ENCODE measurements at places on chromosomes 5 and 9. TPM values are rescaled to one million over a fixed set of nuclear protein-coding genes. Genes with fewer than 3 reads are reported as not detected.

The ICE1 gene
- 29.5 TPM for total RNA-seq

The HAVCR1 gene
- 2.0 TPM for total RNA-seq

The TERT gene
- total RNA-seq: 3.4 TPM

The CCL27 gene
- total RNA-seq: not detected

The CTXN3 gene
- not detected for total RNA-seq

The RLN1 gene
- 2.6 TPM for total RNA-seq

The PCDHA7 gene
- total RNA-seq: not detected

The FYB1 gene
- 480 TPM for total RNA-seq

The HTR4 gene
- not detected for total RNA-seq

The ZNF462 gene
- total RNA-seq: 0.89 TPM

The FGF1 gene
- not detected for total RNA-seq

The THBS4 gene
- 0.64 TPM for total RNA-seq

The PHF24 gene
- total RNA-seq: not detected

The ABO gene
- 0.56 TPM for total RNA-seq

The PCDH1 gene
- not detected for total RNA-seq

The GPR150 gene
- total RNA-seq: 0.87 TPM

The SV2C gene
- total RNA-seq: 0.10 TPM

The DNAI1 gene
- total RNA-seq: not detected

The ACO1 gene
- 8.6 TPM for total RNA-seq

The SCGB3A2 gene
- total RNA-seq: not detected

The IL13 gene
- 2.8 TPM for total RNA-seq

The TRMO gene
- total RNA-seq: 26.6 TPM

The AIF1L gene
- total RNA-seq: 1.4 TPM

The RNF183 gene
- total RNA-seq: not detected

The DPM2 gene
- total RNA-seq: 80.4 TPM

The SPINK5 gene
- not detected for total RNA-seq

The PPP3R2 gene
- not detected for total RNA-seq

The GBGT1 gene
- 2.7 TPM for total RNA-seq

The ZCCHC10 gene
- 31.9 TPM for total RNA-seq

The MBLAC2 gene
- total RNA-seq: 6.1 TPM

The DMRT3 gene
- total RNA-seq: not detected

The PDZD2 gene
- total RNA-seq: not detected

The SPARC gene
- 0.27 TPM for total RNA-seq

The EGFLAM gene
- not detected for total RNA-seq

The MTAP gene
- 57.4 TPM for total RNA-seq

The ANKRD55 gene
- 11.9 TPM for total RNA-seq

The PCDHGB5 gene
- not detected for total RNA-seq

The ZNF367 gene
- 32.5 TPM for total RNA-seq

The WNT8A gene
- total RNA-seq: not detected

The HK3 gene
- total RNA-seq: 0.21 TPM
